ENCODE measurements at places on chromosomes 6 and 20.

GRCh38 chr6:17107863-17108262, 6.0 kb downstream of the STMND1 start:
- no peak for DNase-seq

GRCh38 chr6:148943451-148943850, 196.6 kb downstream of the UST start:
- DNase-seq: no peak

DNA sequence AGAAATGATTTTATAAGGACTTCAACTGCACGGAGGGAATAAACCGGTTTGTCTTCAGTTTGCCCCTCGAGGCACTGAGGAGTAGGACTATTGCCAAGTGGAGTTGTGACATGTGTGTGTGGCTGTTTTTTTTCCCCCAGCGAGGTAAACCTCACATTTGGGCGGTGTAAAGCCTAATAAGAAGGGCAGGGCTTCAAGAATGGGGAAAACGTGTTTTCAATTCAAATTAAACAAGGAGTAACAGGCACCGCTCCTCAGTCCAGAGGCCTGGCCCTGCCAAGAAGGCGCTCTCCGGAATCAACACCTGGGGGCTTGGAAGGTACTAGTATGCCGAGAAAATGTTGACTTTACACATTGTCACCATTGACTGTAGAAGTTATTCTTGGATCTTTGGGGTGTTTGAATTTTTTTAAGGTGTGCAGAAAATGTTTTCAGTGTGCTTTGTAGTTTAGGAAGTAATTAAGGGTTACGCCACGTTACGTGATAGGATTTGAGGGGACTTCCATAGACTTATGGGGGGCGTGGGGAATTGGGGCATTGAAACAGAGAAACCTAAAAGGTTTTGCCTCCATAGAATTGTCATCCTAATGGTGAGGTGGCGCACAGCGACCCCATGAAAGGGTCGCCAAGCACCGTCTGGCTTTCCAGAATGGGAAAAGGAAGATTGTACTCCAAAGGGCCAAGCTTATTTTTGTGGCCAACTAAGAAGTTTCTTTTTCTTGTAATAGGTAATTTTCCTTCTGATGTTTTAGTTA, 791 bp downstream of the ADGRG6 start:
- peak; percentile 67 for DNase-seq

- no peak for DNase-seq
These were observed 10.9 kb downstream of the SPATS1 start for GRCh38 chr6:44353336-44353735.

DNA sequence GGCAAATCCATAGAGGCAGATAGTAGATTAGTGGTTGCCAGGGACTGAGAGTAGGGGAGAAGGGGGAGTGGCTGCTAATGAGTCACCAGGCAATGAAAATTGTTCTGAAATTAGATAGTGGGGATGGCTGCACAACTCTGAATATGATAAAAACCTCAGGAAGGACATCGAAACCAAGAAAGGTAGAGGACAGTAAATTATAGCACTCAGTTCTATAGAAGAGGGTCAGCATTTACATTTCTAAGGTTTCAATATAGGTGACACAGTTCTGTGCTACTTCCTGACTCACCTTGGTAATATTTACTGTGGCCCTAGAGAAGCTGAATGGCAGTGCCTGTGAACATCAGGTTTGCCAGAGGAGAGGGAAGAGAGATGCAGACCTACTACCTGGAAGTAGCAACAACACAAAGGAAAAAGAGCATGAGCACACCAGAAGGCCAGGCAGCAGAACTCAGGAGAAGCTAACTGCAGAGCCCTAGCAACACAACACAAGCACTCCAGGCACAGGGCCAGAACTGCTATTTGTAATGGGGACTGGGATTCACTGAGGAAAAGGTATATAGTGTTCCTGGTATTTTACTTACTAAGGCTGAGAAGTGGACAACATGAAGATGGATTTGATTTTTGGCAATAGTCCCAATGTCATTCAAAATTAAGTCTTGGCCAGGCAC, 75.9 kb downstream of the PLCG1 start:
- no peak for DNase-seq

GRCh38 chr6:101539510-101540245, 146.2 kb downstream of the GRIK2 start:
- DNase-seq: no peak

GRCh38 chr6:53986165-53986720, 125.0 kb upstream of the MLIP start:
- DNase-seq: no peak

- DNase-seq: no peak
These were observed 470.0 kb downstream of the NKAIN2 start for GRCh38 chr6:124273701-124274100.

- peak; percentile 42 for DNase-seq
These were observed 834 bp upstream of the CTSZ start for GRCh38 chr20:59007665-59008511.

GRCh38 chr20:33009214-33010132, 2.0 kb downstream of the BPIFB2 start:
- no peak for DNase-seq

- peak; percentile 86 for DNase-seq
These were observed 68.5 kb downstream of the MRPL14 start for GRCh38 chr6:44058617-44059358.

GRCh38 chr20:22460231-22460630, 124.1 kb downstream of the FOXA2 start:
- no peak for DNase-seq

- peak; percentile 97 for DNase-seq
These were observed at the start of gene BRD2 for GRCh38 chr6:32968093-32968866. TSS of gene BRD2 (plus strand) at chr6:32968594. CDS start at chr6:32972899, 4,305 bp downstream.

GRCh38 chr6:137783710-137784109, 83.3 kb upstream of the TNFAIP3 start:
- DNase-seq: no peak

- peak; percentile 40 for DNase-seq
These were observed 12.7 kb downstream of the TAF4 start for GRCh38 chr20:62052842-62053464.

GRCh38 chr20:24911461-24911860, 37.6 kb upstream of the CST7 start:
- no peak for DNase-seq

Data from breast epithelium (tissue), 4 donors.